ENCODE measurements at places on chromosomes 1 and 21.

GRCh38 chr1:53246261-53247134 lies 8.2 kb upstream of the MAGOH start:
- DNase-seq: no peak

GRCh38 chr1:22452481-22452957 lies 868 bp downstream of the ZBTB40 start:
- DNase-seq: peak; percentile 28

DNA sequence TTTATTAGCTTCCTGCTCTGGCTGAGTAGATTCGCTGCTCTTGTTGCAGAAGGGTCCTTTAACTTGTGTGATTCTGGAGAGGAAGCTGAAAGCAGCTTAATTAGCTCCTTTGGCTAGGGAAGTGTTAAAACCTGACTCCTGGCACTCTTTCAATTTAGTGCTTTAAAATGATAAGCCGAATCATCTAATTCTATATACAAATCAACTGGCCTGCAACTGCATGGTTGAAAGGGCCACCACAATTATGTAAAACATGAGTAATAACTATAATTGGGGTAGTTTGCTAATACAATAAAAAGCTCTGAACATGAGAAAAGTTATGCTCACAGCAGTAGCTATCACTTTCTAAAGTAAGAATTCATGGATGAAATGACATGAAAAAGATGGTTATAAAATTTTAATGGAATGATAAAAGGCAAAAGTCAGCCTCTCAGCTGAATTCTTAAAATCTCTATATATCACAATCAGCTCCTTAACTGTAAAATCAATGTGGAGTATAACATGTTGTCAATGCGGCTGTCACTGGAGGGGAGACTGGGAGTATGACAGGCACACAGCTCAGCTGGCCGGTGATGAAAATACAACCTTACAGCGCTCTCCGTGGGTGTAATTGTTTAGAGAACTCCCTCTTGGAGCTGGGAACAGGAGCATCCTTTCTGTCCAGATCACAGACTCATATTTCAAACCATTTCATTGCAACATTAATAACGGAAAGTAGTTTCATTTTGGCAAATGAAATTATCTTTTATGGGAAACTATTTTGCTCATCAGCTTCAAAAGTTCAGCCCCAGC lies 324.4 kb downstream of the KCTD3 start:
- DNase-seq: no peak

DNA sequence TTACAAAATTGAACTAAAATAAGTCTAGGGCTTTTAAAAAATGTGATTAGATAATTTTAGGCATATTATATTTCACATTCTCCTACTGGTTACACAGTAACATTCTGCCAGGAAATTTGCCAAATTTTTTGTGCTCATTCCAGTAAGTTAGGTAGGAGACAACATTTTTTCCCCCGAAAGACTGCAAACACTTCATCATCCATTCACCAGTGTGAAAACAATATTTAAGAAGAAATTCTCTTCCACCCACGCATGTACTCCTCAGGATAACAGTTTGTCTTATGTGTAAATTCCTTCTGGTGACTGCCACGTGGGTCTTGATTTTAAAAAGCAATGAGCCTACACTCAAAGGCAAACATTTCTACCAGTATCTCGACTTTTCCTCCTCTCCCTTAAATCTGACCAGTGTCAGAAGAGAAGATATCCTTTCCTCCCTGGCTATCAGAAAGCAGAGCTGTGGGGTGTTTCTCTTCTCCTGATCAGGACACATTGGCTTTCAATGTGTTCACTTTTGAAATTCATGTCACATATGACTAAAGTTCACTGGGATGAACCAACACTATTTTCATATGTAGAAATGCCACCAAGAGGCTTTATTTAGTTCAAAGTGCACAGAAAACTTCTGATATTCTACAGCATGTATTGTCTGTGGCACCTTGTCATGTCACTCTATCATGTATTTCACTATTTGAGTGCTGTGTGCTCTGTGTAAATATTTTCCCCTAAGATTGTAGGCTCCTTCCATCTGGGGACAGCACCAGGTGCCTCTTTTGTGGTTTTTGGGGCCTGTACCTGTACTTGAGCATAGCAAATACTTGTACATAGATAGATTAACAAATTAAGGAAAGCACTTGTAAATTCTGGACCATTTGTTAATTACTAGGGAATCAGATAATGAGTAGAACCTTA lies 38.6 kb downstream of the LHX9 start:
- DNase-seq: no peak

- no peak for DNase-seq
Observed at GRCh38 chr1:159765806-159766205, 15.0 kb upstream of the DUSP23 start.

- peak; percentile 81 for DNase-seq
Observed at GRCh38 chr1:23914921-23915320, 1.8 kb upstream of the CNR2 start.

GRCh38 chr1:232553050-232553754 lies 76.7 kb downstream of the SIPA1L2 start:
- no peak for DNase-seq

DNA sequence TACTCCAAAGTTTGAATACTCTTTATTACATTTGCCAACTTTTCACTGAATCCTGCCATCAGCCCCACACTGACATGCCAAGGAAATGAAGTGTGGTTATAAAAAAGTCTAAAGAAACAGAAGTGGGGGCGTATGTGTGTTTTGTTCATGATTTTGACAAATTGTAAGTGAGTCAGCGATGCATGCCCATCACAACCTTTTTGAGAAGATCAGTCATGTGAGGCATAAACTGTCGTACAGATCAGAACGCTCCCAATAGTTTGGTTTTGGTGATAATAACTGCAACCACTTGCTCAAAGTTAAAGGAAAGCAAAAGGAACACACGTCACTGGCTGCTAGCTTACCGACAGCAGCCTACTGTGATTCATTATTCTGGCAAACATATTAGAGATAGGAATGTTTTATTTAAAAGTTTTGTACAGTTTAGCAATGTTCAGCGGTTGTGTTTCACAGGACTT lies 95.6 kb downstream of the RGS2 start:
- peak; percentile 23 for DNase-seq

GRCh38 chr1:33163621-33164519 lies 18.0 kb downstream of the TRIM62 start:
- DNase-seq: no peak

GRCh38 chr1:60063561-60063960 lies 10.0 kb downstream of the C1orf87 start:
- no peak for DNase-seq

GRCh38 chr1:63516629-63517028 lies 6.4 kb downstream of the ITGB3BP start:
- no peak for DNase-seq

- no peak for DNase-seq
Observed at GRCh38 chr1:81113688-81114087, 687.0 kb upstream of the ADGRL2 start.

GRCh38 chr1:9537863-9538668 lies 1.2 kb upstream of the SLC25A33 start:
- DNase-seq: no peak

GRCh38 chr1:42926235-42926878 lies 32.3 kb downstream of the SLC2A1 start:
- DNase-seq: no peak

GRCh38 chr21:34668803-34669148 lies at the start of gene CLIC6:
Gene CLIC6, plus strand, starts transcription at chr21:34668994. Its CDS starts 395 bp downstream, at chr21:34669389.
- no peak for DNase-seq

DNA sequence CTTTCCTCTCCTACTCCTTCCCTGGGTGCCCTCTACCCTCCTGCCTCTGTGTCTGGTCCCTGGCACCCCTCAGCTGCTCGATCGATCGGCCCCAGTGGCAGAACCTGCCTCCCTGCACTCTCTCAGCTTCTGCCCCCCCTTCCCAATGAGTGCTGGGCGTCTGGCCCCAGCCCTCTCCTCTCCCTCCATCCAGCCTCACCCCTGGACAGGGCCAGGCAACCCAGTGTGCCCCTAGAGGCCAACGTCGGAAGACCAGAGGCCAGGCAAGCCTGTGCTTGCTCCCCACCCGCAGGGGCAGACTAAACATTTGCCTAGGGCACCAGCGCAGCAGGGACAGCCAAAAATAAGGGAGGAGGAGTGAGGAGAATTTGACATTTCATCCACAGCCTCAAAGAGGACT lies 43.5 kb downstream of the LGR6 start:
- peak; percentile 76 for DNase-seq

GRCh38 chr1:68442822-68443556 lies 6.8 kb downstream of the RPE65 start:
- peak; percentile 96 for DNase-seq

GRCh38 chr1:111406321-111406768 lies 21.2 kb downstream of the OVGP1 start:
- no peak for DNase-seq

DNA sequence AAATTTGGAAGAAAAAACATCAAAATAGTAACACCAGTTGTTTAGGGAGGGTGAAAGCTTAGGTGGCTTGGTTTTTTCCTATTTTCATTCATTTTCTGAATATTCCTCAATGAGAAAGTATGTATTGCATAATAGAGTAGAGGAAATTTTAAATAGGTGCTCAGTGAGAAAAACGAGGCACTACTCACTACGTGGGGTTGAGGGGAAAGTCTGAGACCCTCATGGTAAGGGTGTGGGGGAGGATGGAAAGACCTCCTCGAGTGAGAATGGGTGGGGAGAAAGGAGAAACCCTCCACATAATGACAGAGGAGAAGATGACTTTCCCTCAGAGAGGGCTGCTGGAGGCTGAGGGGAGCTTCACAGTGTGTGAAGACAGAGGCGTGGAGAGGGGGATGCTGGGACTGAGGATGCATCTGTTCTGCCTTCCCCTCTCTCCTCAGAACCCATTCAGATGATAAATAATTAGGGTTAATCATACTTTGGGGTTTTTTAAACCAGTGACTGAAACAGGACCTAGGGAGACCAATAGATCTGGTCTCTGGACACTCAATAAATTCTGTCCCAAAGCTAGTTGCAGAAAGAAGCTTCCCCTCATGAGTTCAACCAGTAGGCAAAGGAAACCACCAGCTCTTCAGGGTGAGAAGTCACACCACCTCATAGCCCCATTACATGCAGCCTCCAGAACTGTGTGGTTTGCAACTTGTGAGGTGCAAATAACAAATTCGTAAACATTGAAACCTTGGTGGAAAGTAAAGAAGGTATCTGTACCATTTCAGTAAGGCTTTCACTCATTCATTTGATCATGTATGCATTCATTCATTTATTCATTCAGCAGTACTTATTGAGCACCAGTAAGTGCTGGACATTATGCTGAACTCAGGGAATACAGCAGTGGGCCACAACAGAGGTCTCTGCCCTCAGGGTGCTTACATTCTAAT lies 17.1 kb downstream of the SLAMF7 start:
- DNase-seq: no peak

GRCh38 chr1:7382971-7383370 lies 388.1 kb upstream of the VAMP3 start:
- DNase-seq: no peak

GRCh38 chr1:167532964-167533824 lies 14.9 kb upstream of the CD247 start:
- DNase-seq: no peak

DNA sequence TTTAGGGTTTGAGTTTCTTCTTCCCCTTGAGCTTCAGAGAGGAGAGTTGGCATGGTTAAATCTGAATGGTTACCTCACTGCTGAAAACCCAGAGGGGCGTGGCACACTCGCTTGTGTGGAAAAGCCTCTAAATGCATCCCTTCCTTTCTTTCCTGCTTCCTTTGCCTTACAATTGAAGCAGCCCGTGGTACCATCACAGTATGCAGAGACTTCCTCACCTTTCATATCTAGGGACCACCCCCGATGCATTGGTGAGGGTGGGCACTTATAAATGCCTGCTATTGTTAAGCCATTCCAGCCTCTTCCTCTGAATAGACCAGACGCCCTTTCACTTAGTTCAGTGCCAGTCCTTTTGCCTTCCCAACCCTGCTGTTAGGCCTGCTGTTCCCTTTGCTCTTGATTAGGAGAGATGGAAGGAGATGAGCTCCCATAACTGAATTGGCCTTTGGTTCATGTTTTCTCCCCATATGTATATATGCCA lies 21.9 kb upstream of the LAX1 start:
- DNase-seq: no peak

- DNase-seq: no peak
Observed at GRCh38 chr1:36122062-36123030, 2.7 kb downstream of the COL8A2 start.

GRCh38 chr1:179305450-179305849 lies 11.9 kb downstream of the SOAT1 start:
- DNase-seq: no peak

DNA sequence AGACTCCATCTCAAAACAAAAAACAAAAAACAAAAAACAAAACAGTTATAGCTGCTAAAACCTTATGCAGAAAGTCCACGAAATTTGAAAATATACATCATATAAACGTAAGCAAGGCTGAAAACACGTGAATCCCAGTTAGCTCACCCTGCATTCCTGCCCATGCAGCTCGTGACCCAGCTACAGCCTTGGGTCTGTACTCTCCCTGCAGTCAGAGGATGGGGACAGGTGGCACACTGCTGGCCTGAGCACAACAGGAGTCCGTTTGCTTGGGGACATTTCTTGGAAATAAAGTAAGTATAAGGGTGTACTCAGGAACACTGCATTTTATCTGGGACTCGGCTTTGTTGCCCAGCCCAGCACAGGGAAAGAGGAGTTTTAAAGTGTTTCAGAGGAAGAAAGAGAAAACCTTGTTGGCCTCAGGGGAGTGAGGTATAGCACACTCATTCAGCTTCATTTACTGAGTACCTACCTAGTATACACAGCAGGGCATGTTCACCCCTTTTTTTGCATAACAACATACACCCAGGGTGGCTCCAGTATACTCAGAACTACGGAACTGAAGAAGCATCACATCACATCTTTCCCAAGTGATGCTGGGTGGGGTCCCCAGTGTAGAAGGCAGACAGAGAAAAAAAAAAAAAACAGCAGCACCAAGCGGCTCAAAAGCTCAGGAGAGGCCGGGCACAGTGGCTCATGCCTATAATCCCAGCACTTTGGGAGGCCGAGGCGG lies 44.1 kb downstream of the CAPZB start:
- no peak for DNase-seq

- no peak for DNase-seq
Observed at GRCh38 chr21:46190491-46191131, 6.4 kb upstream of the SPATC1L start.

- no peak for DNase-seq
Observed at GRCh38 chr1:215971793-215972441, 404.8 kb downstream of the KCTD3 start.

GRCh38 chr1:54406339-54407153 lies at the start of gene SSBP3:
Gene SSBP3, minus strand, starts transcription at chr1:54406394.
- DNase-seq: peak; percentile 97

DNA sequence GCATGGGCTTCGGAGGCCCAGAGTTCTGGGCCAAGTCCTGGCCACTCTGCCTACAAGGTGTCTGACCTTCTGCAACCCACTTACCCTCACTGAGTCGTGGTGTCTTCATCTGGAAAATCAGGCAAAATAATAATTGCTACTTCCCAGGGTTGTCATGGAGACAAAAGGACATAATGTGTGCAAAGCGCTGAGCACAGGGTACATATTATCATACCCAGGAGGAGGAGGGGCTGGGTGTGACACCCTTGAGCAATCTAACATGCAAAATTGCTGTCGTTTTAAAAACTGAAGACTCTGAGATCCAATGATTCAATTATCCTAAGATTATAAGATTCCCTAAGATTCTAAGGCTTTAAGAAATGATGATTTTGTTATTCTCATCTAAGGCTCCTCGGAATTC lies 459.5 kb downstream of the PTPRU start:
- DNase-seq: no peak

Measured in trophoblast cell (in vitro differentiated cells and primary cell).